CD4-positive, alpha-beta T cell treated with Interleukin-12 subunit alpha and Interleukin-12 subunit beta, for 1 hour (primary cell): ENCODE measurements at places on chromosomes 7 and 10.
A peak's percentile ranks its signal among the peaks of the same experiment; 100 is the strongest.

- DNase-seq, result no peak
Measured at GRCh38 chr10:89162596-89162995, 44.5 kb downstream of the CH25H start.

GRCh38 chr7:28447071-28447470 lies 34.8 kb downstream of the CREB5 start:
- no peak for DNase-seq

DNA sequence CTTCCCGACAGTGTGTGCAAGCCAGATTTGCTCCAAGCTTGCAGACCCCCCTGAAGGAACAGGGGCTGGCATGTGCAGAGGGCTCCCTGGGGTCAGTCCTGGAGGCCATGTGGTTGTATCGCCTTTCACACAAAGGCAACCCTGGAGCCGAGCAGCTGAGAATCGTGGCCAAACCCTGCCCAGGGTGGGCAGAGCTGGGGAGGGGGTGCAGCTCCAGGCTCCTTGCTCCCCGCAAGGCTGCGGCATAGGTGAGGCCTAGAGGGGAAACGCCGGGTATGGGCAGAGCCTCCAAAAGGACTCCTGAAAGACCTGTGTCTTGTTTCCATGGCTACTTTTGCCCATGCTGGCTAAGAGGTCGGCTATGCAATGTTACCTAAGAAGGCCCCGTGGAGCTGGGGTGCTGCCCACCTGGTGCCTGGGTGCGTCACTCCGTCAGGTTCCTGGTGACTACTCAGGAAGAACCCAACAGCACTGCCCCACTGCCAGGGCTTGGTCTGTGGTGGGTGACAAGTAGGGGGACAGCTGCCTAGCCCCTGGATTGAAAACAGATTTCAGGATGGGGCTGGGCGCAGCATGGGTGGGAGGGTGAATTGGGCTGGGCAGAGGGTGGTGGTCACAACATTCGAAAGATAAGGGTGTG lies 171.0 kb upstream of the SHH start:
- no peak for DNase-seq

DNA sequence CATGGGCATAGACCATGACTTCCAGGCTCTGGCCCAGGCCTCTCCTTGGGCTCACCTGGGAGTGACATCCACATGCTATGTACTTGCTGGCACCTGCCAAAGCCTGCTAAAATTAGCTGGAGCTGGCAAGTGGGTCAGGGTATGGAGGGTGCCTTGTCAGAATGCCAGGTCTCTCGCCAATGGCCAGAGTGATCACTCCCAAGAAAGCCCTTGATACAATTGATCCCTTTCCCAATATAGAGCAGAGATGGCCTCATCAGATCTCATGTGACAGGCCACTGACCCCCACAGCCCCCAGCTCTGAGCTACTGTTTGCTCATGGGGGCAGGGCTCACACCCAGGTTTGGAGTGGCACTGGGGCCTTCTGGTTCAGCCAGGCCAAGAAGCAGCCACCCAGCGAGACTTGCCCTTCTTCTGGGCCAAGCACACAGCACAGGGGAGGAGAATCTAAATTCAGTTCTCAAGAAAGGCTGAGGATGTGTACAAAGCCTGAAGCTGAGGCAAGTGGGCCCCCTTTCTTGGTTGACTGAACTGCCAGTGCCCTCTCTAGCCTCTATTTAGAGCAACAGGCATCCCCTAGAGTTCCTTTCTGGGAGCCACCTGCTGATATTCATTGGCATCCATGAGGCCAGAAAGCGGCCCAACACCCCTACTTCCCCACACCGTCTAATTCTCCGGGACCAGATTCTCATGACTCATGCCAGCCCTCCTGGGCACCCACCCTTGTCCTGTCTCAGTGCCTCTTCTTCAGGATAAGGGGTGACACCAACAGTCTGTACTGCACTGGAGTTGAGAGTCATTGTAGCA lies 18.9 kb upstream of the MYL7 start:
- DNase-seq, result no peak

DNA sequence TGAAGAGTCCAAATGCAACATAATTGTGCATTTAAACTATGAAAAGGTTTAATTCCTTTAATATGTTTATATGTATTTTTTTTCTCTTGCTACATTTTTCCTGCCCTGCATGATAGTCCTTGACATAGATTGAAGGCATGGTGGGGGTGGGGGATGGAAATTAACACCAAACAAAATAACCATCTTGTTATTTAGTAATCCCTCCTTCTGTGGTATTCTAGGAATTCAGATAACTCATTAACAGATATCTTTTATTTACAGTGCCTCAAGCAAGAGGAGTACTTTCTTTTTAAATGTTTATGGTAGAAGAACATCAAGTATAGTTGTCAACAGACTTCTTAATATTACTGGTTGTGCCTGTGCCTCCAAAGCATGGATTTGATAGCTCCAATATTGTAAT lies 337.6 kb upstream of the SEMA3A start:
- DNase-seq, result no peak

- DNase-seq, result no peak
Measured at GRCh38 chr10:128803790-128804189, 663.3 kb upstream of the MGMT start.

DNA sequence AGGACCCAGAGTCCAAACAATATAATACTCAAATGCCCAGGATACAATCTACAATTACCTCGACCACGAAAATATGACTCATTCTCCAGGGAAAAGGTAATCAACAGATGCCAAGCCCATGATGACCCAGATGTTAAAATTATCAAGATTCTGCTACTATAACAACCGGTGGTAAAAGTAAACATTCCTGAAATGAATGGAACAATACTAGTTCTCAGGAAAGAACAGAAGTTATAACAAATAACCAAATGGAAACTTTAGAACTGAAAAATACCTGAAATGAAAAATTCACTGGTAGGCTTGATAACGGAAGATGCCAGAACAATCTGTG lies 34.1 kb upstream of the GUSB start:
- DNase-seq, result no peak

- no peak for DNase-seq
Measured at GRCh38 chr10:10367264-10367663, 650.4 kb upstream of the CELF2 start.

DNA sequence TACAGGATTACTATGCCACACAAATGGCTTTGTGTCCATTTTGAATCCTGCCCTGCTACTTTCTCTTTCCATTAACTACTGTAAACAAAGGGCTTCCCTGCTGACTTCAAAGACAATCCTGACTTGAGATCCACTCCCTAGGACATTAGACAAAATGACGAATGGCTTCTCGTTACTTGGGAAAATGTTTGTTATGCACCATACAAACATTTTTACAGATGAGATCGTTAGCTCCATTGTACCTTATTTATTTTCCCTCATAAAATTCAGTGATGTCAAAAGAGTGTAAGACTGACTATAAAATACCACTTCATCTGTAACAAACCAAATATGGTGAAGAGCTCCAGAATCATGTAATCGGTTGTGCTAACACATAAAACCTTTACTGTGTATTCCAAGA lies 121.8 kb downstream of the CD36 start:
- no peak for DNase-seq

DNA sequence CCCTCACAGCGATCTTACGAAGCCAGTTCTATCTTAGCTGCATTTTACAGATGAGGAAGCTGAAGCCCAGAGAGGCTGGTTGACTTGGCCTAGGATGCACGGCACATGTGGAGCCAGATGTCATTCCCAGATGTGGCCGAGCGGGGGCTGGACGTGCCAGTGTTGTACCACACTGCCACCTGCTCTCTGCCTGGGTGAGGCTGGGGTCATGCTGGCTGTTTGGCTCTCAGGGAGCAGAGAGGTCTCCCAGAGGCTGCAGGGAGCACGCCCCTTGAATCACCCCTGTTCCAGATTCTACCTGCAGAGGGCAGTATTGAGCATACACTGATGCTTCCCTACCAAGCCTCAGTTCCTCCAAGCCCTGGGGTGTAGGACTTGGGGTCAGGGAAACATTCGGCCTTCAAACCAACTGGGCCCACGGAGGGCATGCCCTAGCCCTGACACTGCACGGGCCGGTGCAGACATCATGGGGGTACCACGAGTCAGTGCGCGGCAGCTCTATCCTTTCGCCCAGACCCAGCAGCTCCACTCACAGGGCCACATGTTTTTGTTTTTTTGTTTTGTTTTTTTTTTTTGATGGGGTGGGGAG lies 3.8 kb upstream of the GTF2IRD1 start:
- peak; percentile 71 for DNase-seq

GRCh38 chr7:68955656-68956055 lies 642.6 kb upstream of the AUTS2 start:
- no peak for DNase-seq

- no peak for DNase-seq
Measured at GRCh38 chr10:6231146-6231545, 28.4 kb downstream of the PFKFB3 start.

DNA sequence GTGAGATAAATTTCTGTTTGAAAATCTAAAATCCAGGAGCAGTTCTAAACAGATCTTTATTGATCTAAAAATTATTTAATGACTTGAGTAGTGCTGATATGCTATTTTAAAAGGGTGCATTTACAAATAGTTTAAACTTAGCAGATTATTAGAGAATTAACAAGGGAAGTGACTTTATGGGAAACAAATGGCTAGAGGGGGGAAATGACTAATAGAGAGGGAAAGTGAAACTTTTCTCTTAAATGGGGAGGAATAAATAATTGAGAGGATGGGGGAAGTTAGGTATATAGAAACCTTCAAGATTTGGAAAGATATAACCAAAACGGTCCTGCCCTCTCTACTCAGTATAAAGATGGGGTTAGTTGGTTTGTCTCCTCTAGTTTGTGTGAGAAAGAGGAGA lies 90.1 kb upstream of the ARMC3 start:
- DNase-seq, result no peak

- peak; percentile 33 for DNase-seq
Measured at GRCh38 chr10:3666525-3667302, 118.3 kb downstream of the KLF6 start.

- no peak for DNase-seq
Measured at GRCh38 chr10:106537866-106538265, 626.6 kb downstream of the SORCS1 start.

- DNase-seq, result no peak
Measured at GRCh38 chr10:101135141-101136006, 4.3 kb downstream of the TLX1 start.

GRCh38 chr7:41912426-41912825 lies 209.5 kb upstream of the INHBA start:
- no peak for DNase-seq

GRCh38 chr10:95411635-95412034 lies 120.8 kb upstream of the PDLIM1 start:
- no peak for DNase-seq

GRCh38 chr7:99209781-99210180 lies 1.9 kb upstream of the KPNA7 start:
- no peak for DNase-seq

DNA sequence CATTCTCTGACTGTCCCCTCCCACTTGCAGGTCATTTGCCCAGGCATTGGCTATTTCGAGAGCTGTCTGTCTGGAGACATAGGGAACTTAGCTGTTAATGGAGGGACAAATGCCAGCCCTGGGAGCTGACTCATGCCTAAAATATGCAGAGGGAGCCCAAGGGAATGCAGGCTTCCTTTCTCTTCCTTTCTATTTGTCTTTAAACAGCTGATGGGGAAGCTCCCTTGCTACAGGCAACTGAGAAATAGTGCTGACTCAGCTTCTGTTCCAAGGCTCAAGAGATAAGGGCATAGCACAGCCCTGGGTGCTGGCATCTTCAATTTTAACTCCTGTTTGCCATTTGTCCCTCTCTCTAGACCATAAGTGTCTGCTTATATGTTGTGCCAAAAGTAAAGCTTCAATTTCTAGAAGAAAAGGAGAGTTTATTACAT lies 82.7 kb upstream of the C1GALT1 start:
- no peak for DNase-seq

GRCh38 chr10:70232155-70232858 lies 922 bp downstream of the PPA1 start:
- DNase-seq, result peak; percentile 53

DNA sequence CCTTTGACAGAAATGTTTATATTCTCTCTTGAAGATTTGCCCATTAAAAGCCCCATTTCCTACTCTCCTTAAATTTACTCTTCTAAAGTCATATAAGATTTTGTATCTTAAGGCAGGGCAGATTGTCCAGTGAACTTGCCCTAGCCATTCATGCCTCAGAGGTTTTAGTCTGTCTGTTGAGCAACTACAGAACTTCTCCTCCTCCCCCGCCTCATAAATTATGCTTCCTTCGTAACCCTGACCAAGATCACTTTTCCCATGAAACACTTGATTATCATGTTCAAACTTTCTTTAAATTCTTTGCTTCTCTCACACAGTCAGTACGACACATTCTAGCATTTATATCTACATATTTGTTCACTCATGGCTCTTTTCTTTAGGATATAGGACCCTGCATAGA lies 621.3 kb downstream of the ANKRD7 start:
- no peak for DNase-seq

GRCh38 chr10:64574371-64574770 lies 1053.2 kb downstream of the REEP3 start:
- DNase-seq, result no peak

DNA sequence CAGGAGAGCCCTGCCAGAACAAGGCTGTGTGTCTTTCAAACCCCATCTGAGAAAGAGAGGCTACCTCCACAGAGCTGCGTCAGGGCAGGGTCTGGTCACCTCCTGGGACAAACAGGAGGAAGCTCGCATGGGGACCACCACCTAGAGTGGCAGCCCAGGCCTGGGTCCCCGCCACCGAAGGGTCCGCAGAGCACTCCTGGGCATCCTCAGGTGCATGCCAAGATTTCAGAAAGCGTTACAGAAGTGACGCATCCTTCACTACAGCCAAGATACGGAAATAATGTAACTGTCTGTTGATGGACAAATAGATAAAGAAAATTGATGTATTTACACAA lies 42.6 kb downstream of the GSDME start:
- DNase-seq, result no peak

DNA sequence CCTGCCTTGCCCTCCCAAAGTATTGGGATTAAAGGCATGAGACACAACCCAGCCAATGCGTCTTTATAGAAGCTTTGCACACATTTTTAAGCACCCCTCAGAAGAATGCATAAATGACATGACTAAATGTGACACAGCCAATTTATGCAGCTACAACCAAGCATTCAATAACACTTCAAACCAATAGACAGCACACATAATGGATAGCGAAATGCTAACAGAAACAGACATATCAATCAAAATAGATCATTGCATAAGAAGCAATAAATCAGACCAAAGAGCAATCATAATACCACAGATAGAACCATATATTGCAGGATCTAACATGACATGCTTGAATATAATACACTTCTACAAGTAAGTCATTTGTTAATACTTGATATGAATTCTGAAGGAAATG lies 34.2 kb upstream of the AKR1B1 start:
- DNase-seq, result no peak

DNA sequence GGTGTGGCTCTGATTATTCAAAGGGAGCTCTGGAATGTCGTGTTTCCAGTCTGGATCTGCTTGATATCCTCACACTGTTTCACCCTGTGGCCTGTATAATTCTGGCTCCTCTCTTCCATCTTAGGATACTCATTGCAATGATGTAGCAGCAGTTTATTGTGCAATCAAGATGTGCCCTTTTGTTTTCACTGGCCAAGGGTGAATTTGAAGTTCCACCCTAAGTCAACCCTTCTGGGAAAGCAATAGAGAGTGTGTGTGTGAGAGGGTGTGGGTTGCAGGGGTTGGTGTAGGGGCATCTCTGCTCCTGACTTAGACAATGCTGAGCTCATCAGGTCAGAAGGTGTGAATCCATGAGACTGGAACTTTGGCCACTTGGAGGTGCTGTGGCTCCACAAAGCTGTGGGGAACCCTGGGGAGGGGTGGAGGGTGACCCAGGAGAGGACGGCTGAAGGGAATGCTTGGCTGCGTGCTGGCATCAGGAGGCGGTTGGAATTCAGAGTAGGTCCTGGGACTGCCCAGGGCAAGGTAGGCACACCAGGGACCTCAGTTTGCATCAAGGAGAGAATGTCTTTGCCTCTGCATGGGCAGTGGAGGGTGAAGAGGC lies 118.0 kb upstream of the PRSS58 start:
- peak; percentile 20 for DNase-seq

- DNase-seq, result no peak
Measured at GRCh38 chr10:117476281-117476680, 66.3 kb upstream of the EMX2 start.
